ENCODE measurements at places on chromosomes 1 and 21. TPM values are rescaled to one million over a fixed set of nuclear protein-coding genes. Genes with fewer than 3 reads are reported as not detected.

ZBTB18 gene
- total RNA-seq: 9.4 TPM

GRCh38 chr1:159879977-159880376 is 17.5 kb upstream of the VSIG8 start:
- H3K27ac ChIP-seq: no peak overlapping the region
- DNase-seq: no peak
- H3K27me3 ChIP-seq: no peaks in the 10 kb centered on the region
- H3K36me3 ChIP-seq: no peaks in the 10 kb centered on the region
- no peak overlapping the region for H3K4me3 ChIP-seq

DNA sequence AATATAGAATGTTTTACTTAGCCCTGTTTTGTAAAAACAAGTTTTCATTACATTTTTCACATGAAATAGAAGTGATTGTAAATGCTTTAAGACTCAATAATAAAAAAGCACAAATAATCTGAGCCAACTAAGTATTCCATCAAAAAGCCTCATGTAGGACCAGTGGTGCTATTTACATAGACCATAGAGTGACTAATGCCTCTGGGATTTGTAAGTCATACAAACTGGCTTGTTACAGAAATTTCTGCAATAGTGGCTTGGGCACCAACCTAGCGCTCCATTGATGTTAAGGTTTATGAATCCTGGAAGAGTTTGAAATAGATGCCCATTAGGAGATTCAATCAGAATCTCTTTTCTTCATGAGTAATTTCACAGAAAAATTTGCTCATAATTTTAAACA is 31.9 kb downstream of the ZMYM1 start:
- H3K36me3 ChIP-seq: no peaks in the 10 kb centered on the region
- no peak overlapping the region for H3K4me3 ChIP-seq
- H3K27ac ChIP-seq: no peak overlapping the region
- DNase-seq: no peak

DNA sequence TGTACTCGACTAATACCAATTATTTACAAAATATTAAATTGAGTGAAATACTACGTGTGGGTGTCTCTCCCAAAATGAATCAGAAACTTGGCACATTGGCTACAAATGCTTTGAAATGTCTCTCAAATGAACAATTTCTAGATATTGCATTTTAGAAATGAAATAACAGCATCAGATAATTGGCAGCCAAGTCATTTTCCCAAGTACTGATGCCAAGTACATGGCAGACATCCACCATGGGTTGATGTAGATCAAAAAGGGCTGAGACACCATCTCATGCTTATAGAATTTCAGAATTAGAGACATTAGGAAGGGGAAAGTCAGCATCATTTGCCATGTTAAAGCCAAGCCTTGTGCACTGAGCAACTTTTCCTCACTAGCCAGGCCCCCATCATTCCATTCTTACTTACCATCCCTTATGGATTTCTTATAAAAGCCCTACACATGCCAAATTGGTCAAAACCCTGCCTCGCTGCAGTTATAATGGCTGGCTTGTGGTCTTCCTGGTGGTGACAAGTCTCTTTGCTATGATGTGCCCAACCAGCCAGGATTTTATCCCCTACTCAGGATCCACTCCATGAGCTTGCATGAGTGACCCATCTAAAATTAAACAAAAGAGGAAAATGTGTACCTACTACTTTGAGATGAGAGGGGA is 73.1 kb downstream of the GREM2 start:
- no peak overlapping the region for H3K27ac ChIP-seq
- H3K27me3 ChIP-seq: no peaks in the 10 kb centered on the region
- H3K36me3 ChIP-seq: no peaks in the 10 kb centered on the region
- H3K4me3 ChIP-seq: no peak overlapping the region

Measured in right lobe of liver (tissue), 6 donors.